Esophagus squamous epithelium (tissue), 5 donors: ENCODE measurements at places on chromosomes 6 and 20.

DNA sequence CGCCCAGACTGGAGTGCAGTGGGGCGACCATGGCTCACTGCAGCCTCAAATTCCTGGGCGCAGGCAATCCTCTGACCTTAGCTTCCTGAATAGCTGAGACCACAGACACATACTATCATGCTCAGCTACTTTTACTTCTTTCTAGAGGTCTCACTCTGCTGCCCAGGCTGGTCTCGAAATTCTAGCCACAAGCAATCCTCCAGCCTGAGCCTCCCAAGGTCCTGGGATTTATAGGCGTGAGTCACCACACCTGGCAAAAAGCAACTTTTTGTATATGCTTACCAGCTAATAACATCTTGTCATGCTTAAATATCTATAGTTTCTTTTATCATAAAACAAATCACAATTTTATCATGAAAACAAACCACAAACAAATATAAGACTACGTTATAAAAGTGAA lies 23.0 kb downstream of the RNASET2 start:
- DNase-seq = no peak

DNA sequence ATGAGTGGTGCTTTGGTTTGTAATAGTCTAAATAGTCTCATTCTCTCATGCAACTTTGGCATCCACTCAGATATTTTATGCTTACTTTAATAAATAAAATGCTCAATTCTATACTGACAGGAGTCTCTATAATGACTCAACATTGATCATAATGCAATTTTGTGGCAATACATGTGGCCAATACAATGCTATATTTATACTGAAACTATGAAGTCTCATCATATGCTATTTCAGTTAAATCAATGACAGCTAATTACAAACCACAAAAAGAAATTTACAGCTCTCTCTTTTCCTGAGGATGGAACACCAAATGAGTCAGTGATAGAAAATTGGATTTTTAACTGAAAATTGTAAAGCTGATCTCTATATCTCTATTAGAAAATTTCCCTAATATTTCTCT lies 77.1 kb downstream of the WASF1 start:
- DNase-seq = no peak

DNA sequence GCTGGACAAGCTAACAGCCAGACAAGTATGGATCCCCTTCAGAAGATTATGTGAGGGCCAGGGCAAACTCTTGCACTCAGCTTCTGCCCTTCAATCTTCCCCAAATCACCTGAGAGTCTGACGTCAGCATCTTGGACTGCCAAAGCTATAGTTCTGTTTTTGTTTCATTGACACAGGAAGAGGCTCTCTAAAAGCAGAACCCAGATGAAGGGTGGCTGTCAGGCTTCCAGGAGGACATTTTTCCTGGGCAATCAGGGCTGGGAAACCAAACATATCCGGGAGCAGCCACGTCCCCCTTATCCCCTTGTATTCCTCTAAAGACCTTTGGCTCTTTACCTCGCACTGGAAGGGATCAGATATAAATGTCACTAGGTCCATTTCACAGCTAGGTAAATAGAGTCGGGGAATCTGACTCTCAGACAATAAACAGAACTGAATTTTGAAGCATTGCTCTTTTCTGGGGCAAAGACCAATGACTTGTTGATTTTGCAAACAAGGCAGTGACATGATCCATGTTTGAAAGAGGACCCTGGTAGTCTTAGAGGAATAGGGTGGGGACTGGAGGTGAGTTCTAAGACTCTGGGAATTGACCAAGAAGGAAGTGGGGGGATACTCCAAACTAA lies 13.3 kb downstream of the MAFB start:
- DNase-seq = no peak

DNA sequence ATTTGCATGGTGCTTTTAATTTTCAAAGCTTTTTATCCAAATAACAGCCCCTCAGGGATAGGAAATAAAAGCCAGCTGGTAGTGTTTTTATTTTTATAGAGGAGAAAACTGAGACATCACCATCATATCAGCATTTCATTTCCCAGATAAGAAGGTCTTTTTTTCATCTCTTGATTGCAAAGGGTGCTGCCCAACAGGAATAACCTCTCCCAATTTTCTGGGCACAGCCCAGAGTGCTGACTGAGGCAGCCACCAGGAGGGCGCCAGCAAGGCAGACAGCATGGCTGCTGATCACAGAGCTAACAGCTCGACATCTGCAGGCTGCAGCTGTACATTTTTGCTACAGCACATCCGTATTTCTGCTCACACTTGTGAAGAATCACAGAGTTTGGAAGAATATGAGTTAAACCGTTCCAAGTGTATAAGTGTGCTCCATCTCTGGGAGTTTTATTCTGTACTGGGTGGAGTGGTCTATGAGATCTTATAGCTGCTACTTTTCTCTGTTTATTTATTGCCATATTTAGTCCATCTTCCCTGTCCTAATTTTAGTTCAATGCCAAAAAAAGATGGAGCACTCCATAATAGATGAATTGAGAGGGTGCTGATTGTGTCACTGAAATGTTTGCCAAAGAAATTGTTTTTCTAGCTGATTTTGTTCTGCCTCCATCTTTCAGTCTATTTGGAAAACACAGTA lies 85.5 kb upstream of the C20orf144 start:
- DNase-seq = no peak

- DNase-seq = no peak
Observed at GRCh38 chr6:33206027-33206863, 1.8 kb downstream of the HSD17B8 start.

DNA sequence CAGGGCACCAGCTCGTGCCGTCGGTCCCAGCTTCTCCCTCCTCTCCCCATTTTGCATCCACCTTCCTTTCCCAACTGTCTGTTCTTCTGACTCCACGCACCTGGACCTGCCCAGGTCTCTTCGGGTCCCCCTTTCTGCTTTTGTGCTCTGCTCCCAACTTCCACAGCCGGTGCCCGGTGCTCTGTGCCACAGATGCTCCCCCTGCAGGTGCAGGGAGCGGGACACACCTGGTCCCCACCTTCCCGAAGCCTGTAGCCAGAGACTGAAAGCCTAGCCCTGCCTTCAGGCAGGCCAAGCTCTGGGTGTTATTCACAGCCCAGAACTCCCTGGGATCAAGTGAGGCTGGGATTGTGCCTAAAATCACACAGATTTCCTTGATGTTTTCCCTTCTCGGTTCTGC lies 24.6 kb upstream of the BMP7 start:
- DNase-seq = no peak

DNA sequence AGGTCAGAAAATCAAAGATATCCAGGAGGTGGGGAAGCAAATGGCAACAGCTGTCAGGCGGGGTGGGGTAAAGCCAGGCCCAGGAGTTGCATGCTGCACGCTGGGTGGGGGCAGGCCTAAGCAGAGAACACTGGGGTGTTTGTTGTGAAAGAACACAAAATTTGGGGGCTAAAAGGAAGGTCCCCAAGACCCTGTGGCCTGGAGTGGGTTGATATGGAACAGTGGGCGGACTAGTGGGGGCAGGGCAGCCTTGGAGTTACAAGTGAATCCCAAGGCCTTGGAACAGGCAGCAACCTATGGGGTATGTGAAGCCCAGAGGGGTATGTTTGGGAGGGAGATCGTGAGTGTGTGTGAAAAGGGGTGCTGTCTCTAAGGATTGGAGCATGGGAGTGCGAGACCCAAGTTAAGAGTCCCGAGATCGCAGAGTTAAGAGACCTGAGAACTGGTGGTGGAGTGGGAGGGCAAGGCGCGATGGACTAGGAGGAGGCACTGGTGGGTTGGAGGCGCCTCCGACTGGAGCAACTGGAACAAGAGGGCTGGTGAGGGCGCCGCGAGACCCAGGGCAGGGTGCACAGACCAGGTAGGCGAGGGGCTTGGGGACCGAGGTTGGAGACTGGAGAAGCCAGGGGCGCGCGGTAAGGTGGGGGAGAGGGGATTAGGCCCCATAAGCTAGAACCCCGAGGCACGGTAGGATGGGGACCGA lies 658 bp downstream of the CUL7 start:
- DNase-seq = no peak

DNA sequence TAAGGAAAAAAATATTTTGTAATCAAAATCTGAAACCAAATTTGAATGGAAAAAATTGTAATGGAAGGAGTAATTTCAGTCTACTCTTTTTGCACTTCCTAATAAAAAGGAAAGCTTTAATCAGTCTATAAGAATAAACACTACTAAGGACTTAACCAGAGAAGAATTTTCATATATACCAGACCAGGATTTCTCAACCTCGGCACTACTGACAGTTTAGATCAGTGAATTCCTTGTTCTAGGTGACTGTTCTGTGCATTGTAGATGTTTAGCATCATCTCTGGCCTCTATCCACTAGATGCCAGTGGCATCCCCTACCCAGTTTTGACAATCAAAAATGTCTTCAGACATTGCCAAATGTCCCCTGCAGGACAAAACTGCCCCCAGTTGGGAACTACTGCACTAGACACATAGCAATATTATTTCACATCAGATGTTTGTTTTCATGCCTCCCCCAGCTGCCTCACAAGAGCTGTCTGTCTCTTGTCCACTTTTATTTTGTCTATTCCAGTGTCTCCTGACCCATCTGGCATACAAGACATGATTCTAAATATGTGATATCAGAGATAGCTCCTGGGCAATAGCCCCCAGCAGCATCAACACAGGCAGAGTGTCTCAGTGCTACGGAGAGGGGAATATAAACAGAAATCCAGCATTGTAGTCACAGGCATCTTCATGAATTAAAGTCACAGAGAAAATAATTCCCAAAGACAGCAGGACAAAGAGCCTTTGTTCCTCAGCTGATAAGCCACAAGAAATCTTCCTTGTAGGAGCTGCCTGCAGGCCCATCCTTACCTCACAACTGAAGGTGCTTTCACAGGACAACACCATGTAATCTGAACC lies 27.0 kb downstream of the DNAAF9 start:
- DNase-seq = no peak

GRCh38 chr6:82217018-82217586 lies 30.4 kb downstream of the IBTK start:
- DNase-seq = no peak

- DNase-seq = no peak
Observed at GRCh38 chr20:61860260-61860987, 205.3 kb downstream of the TAF4 start.

DNA sequence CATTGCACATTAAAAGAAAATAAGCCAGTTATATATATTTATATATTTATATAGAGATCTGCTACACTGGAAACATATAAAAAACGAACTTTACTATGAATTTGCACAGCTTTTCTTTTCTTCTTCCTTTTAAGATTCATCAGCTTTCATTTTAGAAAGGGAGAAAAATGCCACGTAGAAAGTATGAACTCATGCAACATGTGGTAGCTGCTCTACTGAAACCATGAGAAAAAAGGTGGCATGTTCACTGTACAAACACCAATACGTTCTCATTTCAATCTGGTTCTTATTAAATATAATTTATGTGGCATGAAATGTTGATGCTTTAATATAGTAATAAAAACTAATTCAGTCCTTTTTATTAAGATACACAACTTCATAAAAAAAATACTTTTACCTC lies 68.8 kb upstream of the THEMIS start:
- DNase-seq = no peak

- no peak for DNase-seq
Observed at GRCh38 chr20:2559651-2560050, 23.3 kb downstream of the TMC2 start.

DNA sequence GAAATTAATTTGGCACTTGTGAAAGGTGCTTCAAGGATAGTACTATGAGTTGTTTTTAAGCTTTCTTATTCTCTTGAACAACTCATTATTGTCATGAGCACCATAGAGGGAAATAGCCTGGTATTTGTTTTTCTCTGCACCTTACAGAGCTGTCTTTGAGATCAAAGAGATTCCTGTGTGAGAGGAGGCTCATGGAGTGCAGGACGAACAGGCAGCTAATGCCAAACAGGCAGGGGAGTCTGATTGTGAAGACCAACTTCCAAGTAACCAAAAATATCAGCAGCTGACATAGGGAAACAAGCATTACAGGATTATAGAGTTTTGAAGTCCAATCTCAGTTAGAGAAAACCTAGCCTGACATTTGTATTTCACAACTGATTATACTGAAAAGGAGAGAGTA lies 110.6 kb upstream of the TENT5A start:
- DNase-seq = no peak

DNA sequence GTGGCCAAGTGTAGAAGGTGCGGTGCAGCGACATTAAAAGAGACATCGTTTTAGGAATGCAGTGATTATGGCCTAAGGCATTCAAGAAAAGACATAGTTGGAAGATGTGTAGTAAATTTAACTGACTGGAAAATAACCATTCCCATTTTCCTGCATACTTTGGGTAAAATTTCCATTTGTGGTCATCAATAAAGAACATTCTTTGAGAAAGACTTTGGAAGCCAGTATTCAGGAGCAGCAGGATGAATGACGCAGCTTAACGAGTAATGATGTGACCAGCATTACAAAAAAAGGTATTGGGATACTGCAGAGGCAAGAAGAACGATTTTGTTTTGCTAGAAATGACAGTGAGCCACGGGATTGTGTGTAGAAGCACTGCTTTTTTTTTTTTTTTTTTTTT lies 7.0 kb upstream of the RWDD1 start:
- DNase-seq = no peak

GRCh38 chr20:47970282-47970903 lies 185.1 kb upstream of the SULF2 start:
- DNase-seq = no peak

- DNase-seq = no peak
Observed at GRCh38 chr20:31718952-31719643, 3.6 kb downstream of the BCL2L1 start.

GRCh38 chr6:44661221-44662008 lies 273.9 kb downstream of the CDC5L start:
- no peak for DNase-seq

GRCh38 chr6:83354747-83355146 lies 76.1 kb downstream of the ME1 start:
- no peak for DNase-seq

DNA sequence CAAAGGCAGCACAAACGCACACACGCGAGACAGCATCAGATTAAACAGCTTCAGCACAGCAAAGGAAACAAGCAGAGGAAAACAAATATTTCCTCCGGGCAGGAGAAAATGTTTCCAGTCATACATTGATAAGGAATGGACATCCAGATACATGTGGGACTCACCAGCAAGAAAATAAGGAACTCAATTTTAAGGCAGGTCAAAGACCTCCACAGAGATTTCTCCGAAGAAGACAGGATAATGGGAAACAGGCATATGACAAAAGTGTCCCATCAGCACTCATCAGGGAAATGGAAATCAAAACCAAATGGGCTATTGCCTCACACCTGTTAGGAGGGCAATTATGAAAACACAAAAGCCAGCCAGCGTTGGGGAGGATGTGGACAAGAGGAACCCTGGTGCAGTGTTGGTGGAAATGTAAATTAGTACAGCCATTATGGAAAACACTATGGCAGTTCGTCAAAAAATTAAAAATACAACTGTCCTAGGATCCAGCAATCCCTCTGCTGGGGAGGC lies 9.7 kb upstream of the SLCO4A1 start:
- DNase-seq = no peak

DNA sequence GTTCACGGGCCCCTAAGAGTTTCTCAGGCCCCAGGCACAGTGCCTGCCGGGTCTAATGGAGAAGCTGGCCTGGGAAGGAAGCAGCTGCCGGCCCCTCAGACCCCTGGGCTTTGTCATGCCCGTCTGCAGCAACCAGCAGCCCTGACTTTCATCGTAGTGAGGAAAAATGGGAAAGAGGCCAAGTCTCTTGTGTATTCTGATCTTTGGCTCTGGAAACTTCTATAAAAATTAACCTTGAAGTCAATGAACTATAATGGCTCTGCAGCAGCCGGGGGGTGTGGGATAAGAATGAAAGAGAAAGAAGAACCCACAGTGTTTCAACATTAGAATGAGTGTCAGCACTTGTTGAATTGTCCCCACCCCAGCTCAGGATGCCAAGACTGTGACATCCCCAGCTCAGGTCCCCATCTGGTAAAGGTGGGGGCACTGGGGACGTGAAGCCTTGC lies 12.9 kb downstream of the TGM2 start:
- DNase-seq = no peak
